A549 (cell line): ENCODE measurements at places on chromosomes 2 and 18.

DNA sequence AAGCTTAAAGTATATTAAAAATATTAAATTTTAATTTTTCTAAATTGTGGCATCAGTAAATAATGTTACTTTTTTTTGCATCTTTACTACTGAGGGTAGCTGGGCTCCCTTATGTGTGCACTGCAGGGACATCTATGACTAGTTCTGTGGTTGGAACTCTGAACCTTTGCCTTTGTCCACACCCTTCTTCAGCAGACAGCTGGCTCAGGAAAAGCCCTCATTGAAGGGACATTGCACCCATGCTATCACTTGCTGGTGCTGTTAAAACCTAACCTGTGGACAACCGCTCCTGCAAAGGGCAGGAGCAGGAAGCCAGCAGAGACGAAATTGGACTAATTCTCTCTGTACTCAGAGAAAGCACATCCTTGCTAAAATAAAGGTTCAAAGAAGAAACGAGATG lies 30.1 kb downstream of the MOCOS start:
- DNase-seq = no peak

- no peak for DNase-seq
Measured at GRCh38 chr2:48448274-48449061, 81.5 kb upstream of the STON1 start.

DNA sequence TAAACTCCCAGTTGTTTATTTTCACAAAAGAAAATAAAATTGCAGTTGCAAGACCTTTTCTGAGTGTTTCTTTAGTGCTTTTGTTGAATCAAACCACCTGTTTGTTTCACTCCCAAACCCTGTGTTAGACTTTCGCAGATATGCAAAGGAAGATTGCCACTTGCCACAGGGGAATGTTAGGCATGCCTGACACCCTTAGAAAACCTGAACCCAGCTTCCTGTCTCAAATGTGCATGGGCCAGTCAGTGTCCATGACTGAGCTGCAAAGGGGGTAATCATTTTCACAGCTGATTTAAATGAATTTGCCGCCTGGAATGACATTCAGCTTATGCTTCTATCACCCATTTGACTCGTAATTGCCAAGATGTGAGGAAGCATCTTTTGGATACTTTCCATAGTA lies 17.5 kb downstream of the TGOLN2 start:
- no peak for DNase-seq

- DNase-seq = no peak
Measured at GRCh38 chr2:238151628-238152235, 7.0 kb upstream of the ERFE start.

DNA sequence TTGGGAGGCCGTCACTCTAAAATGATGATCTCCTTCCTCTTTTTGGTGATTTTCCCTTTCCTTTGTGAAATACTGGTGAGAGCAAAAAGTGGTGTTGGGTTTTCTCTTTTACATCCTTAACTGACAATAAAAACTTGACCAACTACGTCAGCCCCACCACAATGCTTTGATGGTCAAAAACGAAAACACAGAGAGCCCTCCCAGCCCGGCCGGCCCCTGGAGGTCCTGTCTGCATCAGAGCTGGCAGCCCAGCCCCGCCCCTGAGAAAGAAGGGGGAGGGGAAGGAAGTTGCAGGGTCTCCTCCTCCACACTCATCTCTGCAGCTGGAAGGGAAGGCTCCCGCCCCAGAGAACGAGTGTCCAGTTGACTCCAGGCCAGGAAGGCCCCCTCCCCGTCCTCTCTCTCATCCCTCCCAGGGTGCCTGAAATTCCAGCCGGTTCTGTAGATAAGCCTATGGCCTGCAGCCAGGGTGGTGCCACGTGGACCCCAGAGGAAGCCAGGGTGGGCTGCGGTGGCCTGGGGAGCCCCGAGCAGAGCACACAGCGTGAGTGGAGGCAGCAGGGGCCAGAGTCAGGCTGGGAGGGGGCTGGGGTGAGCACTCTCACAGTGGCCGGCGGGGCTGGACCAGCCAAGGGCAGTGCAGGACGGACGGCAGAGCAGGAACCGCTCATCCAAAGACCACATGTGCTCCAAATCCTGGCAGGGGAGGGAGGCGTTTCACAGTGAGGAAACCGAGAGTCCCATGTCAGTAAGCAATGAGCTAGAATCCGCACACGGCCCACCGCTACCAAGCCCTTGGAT lies 19.8 kb downstream of the BIN1 start:
- no peak for DNase-seq

- DNase-seq = peak; percentile 34
Measured at GRCh38 chr18:22434973-22435608, 17.4 kb upstream of the CTAGE1 start.

- DNase-seq = no peak
Measured at GRCh38 chr2:80145499-80145898, 159.1 kb downstream of the LRRTM1 start.

DNA sequence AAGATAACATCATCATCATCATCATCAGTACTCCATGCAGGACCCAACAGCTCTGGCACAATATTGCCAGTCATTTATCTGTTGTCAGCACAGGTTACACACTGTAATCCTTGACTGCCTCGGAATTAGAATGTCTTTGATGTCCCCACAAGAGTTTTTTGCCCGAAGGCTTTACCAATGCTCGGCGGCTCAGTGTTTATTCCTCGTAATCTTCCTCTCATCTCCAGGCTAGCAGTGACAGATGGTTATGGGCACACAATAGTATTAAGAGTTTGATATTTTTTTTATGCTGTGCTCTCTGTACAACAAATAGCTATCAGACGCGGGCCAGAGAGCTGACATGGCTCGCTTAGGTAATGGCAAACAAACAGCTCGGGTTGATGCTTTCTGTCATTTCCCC lies 515.2 kb downstream of the ZEB2 start:
- no peak for DNase-seq

- DNase-seq = no peak
Measured at GRCh38 chr2:96899413-96899741, 29.5 kb upstream of the SEMA4C start.

DNA sequence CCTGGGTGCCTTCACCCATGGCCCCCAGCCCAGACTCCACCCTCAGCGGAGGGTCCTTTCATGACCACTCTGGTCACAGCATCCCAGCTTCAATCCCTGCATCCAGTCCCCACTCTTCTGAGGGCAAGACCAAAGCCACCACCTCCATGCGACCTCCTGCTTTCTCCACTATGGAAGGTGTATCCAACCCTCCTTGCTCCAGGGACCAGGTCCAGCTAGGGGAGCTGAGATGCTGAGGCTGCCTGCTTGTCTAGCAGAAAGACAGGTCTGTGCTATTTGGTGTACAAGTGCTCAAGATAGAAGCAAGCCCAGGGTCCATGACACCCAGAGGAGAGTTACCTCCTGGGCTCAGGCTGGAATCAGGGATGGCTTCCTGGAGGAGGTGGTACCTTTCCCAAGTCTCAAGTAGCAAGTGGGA lies 73.8 kb upstream of the RAB6C start:
- DNase-seq = no peak

DNA sequence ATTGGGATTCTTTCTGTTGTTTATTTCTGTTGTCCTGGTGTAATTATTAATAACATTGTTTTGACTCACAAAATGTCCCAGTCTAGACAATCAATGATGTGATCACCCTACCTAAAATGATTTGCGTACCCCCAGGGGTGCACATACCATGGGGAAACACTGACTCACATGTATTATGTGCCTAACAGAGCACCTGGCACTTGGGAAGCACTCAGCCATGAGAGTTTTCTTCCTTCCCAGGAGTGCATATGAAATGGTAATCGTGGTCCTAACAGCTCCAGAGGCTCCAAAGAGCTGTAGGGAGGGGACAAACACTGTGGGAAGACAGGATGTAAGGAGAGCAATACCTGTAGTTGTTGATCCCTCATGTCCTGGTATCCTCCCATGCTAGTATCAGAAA lies 187.8 kb upstream of the ERBB4 start:
- DNase-seq = no peak

DNA sequence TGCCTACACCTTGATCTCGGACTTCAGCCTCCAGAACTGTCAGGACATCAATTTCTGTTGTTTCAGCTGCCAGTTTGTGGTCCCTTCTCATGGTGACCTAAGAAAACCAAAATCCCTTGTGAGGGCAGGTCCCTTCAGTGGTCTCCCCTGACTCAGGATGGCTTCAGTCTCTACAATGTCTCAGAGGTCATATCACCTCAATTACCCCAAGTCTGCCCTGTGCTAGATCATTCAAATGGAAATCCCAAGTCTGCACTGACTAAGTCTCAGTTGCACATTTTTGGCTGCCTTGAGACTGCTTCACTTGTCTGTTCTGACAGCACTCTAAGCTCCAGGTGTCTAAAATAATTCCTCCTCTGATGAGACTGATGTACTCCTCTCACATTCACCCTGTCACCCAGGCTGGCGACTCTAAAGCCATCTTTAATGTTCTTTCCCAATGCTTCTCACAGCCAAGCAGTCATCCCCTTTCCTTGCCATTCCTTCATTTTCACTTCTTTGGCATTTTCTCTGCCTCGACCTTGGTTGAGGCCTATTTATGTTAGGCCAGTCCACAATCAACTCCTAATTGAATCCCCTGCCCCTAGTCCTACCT lies 470.8 kb downstream of the DLGAP1 start:
- DNase-seq = no peak

- no peak for DNase-seq
Measured at GRCh38 chr2:218405746-218406208, 6.1 kb downstream of the CTDSP1 start.

DNA sequence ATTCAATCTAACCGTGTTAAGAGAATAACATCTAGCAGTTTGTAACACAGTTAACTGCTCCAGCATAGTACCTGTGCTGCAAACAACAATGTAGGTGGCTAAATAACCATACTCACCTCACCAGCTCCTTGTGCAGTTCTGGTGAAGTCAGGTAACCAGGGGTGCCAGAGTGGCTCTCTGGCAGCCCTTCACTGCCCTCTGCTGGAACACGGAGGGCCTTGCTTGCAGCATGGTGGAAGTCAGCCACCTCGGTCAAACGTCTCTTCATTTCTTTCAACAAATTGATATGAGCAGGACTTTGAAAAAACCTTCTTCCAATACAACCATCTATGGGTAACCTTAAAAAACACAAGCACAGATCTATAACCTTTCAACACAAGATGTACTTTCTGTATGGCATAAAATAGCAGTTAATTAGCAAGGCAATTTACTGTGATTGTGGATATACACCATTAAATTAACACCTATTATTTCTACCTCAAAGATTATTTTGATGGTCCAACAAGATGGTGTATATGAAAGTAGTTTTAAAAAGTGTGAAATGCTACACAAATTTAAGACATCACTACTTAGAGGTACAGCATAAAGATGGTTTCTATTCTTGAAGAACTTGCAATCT lies 56.6 kb downstream of the EPG5 start:
- peak; percentile 46 for DNase-seq

GRCh38 chr2:71669628-71670429 lies 216.5 kb downstream of the DYSF start:
- DNase-seq = no peak

GRCh38 chr2:196172951-196173350 lies 1.6 kb upstream of the STK17B start:
- DNase-seq = no peak

DNA sequence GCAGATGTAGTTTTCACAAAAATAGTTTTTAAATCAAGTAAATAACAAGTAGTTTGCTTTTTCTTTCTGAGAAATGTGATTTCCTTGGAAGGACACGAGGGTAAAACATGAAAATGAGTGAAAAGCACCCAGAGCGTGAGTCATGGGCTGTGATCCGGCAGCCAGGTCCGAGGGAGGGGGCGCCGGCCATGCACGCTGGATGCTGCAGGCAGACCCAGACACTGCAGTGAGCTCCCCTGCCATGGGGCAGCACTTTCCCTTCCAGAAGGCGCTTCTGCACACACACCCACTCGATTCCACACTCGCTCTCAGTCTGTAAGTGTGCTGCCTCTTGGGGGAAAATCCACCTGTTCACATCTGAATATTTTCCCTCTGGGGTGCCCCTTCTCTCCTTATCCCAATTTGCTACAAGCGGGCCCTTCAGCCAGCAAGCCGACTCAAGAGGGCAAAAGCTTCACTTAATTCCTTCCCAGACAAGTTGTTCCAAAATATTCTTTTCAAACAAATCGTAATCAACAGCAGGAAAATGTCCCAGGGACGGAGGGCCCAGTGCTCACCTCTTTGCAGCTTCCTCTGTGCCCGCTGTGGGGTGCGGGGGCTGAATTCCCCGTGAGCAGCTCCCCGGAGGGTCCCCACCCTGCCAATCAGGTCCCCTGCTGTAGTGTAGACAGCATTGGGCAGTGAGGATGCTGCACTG lies 87.0 kb upstream of the ID2 start:
- DNase-seq = no peak

DNA sequence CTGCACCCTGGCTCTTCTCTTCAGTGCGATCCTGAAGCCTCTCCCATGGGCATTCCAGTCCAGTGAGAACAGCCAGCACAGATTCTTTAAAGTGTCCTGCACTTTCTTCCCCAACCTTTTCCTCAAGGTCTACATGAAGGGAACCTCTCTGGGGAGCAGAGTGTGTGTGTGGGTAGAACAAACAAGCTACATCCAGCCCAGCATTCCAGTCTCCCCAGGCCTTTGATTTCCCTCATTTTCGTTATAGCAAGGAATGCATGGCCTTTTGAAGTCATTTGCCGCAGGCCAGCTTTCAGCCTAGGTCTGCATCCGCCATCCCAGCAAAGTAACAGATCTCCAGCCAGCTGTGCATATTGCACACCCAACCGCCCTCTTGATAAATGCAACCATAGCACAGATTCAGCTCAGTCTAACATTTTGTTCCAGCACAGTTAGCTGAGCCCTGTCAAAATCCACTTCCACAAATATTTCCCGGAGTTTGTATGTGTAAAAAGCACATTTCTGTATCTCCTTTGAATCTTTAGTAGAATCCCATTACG lies 44.6 kb downstream of the CD8B2 start:
- no peak for DNase-seq

DNA sequence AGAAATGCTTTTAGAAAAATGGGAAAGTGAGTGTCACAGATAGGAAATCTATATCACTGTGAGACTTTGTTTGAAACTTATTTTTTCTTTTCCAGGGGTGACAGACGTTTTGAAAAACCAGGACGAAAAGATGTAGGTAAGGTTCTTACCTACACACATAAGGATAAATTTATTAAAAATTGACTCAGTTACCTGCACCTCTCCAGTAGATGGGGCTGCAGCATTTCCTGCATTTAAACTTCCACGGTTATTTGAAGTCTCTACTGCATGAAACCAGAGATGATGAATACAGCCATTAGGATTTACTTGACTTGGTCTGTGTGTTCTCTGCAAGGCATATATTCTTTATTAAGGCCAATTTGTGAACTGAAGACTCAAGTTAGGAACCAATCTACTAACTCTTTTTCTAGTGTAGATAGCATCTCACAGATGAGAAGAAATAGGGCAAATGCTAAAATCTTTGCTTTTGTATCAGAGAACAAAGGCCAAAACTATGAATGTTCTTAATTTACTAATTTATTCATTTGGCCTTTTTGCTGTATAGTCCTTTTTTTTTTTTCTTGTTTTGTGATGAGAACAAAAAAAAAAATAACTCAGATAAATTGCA lies 15.0 kb downstream of the KCNJ13 start:
- peak; percentile 69 for DNase-seq

DNA sequence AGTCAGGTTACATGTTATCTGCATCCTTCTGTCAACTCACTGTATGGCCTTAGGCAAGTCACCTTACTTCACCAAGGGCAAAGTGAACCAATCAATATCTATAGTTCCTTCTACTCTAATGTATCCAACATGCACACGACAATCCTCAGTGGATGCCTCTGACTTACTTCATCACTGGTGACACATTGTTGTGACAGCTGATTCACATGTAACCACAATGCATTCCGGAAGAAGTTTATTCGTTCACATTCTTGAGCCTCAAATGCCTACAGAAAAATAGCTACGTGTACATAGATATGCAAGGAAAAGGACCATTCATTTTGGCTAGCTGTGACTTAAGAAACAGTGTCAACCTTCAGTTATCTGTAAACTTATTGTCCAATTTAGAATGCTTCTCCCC lies 26.3 kb upstream of the EPG5 start:
- no peak for DNase-seq
